ENCODE measurements at places on chromosomes 4 and X.

DNA sequence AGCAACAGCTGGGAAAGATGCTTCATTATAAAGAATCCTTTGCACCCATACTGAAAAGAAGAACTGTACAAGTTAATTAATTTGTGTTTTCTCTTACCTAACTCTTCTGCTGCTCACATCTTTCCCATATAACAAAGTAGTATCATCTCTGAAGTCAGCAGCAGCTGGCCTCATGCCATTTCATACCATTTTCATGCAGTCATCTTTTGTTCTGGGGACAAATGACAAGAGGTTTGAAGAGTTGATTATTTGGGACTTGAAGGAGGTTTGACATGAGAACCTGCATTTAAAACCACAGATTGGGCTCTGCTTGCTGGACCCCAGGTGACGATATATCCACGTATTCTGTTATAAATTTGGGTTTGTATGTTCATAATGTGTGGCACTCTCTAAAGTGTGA, 430.3 kb downstream of the SPRY1 start:
- no peak for DNase-seq

DNA sequence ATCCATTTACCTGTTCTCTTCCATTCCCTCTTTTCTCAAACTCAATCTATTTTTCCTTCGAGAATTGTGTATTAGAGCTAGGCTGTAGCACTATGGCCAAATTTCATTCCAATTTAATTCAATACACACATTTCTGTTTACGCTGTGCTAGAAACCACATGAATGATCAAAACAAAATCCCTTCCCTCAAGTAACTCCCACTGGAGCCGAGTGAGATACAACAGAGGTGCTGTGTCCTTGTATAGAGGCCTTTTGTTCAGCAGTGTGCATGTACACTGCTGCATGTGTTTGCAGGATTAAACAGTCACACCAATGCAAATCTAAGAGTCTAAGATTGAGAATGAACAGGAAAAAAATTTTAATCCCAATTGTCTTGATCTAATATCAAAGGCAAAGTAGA, 734.2 kb downstream of the RAPGEF2 start:
- DNase-seq, result no peak

GRCh38 chr4:114549638-114550037, 49.0 kb upstream of the UGT8 start:
- DNase-seq, result no peak

DNA sequence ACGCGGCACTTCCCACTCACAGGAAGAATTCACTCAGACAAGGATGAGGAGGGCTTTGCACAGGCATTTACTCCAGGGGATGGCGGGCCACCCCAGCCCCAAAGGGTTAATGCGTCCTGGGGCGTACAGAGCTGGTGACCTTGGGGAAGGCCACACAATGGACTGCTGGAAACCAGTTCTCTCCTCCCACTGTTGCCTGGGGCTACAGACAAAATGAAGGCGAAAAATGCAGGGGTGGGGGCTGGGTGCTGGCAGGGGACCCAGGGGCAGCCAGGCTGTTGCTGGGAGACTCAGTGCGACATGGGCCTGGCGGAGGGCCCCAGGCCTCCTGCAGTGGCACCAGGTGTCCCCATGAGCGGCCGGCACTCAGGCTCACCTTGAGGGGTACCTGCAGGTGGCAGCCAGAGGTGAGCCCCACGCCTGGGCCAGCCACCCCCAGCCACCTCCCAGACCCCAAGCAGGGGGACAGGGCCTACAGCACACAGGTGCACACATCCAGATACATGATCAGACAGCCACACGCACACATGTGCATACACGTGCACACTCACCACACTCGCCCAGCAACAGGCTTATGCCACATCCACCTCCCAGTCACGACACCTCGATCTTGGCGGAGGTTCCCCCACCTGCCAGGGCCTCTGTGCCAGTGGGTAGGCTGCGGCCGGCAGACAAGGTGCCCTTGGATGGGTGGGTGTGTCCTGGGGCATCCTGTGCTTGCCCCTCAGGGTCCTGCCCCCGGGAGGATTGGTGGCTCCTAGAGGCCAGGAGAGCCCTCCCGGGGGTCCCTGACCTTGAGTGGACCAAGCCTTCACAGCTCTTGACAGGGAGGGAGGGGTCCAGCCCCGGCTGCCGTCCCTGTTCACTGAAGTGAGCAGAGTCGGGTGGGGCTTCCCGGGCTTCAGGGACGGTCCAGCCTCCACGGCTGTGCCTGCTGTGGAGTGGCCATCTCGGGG, 13.1 kb downstream of the NAT8L start:
- DNase-seq, result no peak

DNA sequence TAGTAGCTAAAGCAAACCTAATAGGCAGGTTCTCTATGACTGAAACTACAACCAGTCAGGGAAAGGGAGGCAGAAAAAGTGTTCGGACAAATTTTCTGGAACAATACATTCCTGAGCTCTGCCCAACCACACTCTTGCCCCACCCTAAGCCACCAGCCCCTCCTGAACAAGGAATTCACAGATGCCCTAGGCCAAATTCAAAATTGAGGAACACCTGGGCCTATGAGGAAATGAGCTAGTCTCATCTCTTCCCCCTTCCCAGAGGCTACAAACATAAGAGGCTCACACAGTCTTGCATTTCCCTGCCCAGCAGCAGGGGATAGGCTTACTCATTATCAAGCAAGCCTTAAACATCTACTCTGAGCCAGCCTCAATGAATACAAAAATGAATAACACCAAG, 284.7 kb downstream of the ZNF674 start:
- DNase-seq, result no peak

DNA sequence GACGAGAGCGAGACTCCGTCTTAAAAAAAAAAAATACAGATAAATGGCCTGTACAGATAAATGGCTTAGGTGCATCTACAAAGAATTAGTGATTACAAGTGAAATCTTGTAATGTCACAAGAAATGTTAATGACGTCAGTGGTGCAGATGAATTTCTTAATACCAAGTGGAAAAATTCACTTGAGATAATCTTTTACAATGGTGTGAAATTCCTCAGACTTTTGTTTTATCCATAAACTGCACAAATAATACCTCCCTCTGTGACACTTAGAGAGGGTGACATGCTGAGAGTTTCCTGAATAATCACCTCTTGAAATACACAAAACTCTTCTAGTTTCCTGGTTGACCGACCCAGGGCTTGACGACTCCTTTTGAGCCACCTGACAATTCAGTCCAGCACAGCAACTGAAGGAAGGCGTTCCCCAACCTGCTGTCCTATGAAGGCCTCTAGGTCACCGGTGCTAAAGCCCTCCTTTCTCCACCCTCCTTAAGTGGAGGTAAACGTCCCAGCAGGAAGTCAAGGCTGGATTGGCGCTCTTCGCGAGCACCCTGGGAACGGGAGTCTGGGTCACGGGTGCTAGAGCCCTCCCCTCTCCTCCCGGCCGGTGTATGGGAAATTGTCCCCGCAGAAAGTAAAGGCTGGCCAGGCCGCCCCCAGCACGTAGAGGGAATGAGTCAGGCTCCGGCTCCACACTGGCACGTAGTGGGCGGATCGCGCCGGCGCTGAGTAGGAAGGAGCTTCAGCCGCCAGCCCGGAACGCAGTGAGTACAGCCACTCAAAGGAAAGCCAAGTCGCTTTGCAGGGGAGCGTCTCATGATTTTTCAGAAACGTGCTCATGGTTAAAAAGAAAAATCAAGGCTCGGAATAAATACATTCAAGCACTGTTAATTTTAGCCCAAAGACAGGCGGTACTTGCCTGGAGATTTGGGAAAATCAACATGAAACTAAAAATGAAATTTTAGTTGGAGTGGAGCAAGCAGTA, at the start of gene TMEM144:
TMEM144 (plus strand) TSS at position 662 of the 983 bp plus-strand sequence. CDS start 2,182 bp downstream, outside the sequence.
- no peak for DNase-seq

GRCh38 chr4:1732911-1733310, 11.6 kb downstream of the TACC3 start:
- DNase-seq, result no peak

GRCh38 chrX:12701628-12702027, 89.6 kb upstream of the PRPS2 start:
- peak; percentile 12 for DNase-seq
